ENCODE measurements at places on chromosomes 12 and 14. TPM values are rescaled to one million over a fixed set of nuclear protein-coding genes. Genes with fewer than 3 reads are reported as not detected.

The ACVRL1 gene
- 0.36 TPM for total RNA-seq

The ZNF140 gene
- 14.3 TPM for total RNA-seq

The UNC79 gene
- 0.05 TPM for total RNA-seq

- DNase-seq, result no peak
Measured at GRCh38 chr14:70108419-70108818, 80.3 kb downstream of the SLC8A3 start.

DNA sequence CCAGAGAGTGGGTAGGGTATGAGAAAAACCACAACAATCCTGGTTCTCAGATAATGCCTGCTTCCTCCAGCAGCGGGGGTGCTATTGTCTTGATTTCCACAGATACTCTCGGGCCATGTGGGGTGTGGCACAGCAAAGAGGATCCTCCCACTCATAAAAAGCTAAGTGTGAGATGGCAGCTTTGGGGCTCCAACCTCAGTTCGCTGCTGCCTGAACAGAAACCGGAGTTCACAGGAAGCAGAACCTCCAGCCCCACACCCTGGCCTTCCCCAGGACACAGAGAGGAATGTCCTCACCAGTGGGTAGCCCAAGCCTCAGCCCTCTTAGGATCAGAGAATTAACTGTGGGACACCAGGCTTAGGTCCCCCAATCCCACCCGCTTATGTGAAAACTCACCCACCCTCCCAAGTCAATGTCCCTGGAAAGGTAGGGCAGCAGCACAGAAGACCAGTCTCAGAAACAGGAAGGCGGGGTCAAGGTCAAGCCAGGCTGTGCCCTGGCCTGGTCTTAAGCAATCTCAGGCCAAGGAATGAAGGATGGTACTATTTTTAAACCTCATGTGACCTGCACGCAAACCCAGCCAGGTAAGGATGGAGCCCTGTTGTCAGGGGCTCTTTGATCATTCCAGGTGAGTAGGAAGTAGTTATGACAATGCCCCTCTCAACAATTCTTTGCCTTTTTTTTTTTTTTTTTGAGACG is 9.0 kb downstream of the KCTD10 start:
- DNase-seq, result no peak

- DNase-seq, result no peak
Measured at GRCh38 chr12:92915365-92915764, 13.7 kb downstream of the EEA1 start.

DNA sequence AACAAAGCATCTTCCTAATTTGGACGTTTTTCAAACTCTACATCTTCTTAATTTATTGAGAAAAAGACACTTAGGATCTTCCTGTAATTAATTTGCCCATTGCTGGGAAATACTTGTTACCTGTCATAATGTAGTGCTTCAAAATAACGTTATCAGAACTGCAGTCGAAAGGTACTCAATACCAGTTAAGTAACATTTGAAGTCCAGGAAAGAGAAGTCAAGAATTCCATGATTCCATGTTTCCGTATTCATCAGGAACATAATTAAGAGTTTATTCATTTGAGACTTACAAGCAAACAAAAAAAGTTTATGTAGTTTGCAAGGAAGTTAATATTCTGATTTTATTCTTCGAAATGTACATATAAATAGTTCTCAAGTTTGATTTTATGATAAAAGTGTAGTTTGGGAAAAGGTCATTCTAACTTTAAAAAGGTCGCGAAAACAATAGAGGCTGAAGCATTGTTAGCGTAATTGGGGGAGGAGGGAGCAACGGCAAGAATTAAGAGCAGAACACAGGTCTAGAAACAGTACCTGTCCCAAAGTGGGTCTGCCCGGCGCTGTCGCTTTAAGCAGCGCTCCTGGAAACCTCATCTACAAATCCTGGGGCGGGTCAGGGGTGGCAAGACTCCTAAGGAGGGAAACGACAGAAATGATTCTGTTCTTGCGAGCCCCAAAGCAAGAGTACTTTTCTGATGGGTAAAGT is 1.2 kb upstream of the KCNMB4 start:
- no peak for DNase-seq
